ENCODE measurements at places on chromosomes 3 and 15.

DNA sequence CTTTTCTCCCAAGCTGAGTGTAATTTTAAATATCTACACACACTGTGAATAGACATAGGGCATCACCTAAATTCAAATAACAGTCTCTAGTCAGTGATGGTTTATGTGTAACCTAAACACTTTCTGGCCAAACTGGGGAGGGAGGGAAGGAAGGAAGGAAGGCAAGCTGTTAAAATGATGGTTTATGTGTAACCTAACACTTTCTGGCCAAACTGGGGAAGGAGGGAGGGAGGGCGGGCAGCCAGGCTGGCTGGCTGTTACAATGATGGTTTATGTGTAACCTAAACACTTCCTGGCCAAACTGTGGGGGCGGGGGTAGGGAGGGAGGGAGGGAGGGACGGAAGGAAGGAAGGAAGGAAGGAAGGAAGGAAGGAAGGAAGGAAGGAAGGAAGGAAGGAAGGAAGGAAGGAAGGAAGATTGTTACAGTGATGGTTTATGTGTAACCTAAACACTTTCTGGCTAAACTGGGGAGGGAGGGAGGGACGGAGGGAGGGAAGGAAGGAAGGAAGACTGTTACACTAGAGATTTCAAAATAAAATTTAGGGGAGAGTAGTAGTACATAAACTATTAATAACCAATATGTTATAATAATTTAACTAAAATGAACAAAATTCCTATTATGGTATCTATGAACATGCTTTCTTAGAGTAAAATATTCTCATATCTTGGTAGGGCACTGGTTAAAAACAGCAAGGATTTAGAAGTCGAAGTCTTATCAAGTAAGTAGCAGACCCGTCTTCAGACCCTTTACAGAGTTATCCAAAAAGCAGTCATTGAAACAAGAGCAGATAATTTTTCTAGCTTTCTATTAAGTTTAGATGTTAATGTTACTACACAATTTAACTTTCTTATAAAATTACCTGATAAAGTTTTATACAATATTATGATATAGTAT lies 148.1 kb downstream of the LMLN start:
- no peak for DNase-seq

- DNase-seq, result no peak
Measured at GRCh38 chr15:33200903-33201302, 6.4 kb upstream of the FMN1 start.

GRCh38 chr15:45150481-45150880 lies 20.7 kb downstream of the DUOX1 start:
- DNase-seq, result no peak

DNA sequence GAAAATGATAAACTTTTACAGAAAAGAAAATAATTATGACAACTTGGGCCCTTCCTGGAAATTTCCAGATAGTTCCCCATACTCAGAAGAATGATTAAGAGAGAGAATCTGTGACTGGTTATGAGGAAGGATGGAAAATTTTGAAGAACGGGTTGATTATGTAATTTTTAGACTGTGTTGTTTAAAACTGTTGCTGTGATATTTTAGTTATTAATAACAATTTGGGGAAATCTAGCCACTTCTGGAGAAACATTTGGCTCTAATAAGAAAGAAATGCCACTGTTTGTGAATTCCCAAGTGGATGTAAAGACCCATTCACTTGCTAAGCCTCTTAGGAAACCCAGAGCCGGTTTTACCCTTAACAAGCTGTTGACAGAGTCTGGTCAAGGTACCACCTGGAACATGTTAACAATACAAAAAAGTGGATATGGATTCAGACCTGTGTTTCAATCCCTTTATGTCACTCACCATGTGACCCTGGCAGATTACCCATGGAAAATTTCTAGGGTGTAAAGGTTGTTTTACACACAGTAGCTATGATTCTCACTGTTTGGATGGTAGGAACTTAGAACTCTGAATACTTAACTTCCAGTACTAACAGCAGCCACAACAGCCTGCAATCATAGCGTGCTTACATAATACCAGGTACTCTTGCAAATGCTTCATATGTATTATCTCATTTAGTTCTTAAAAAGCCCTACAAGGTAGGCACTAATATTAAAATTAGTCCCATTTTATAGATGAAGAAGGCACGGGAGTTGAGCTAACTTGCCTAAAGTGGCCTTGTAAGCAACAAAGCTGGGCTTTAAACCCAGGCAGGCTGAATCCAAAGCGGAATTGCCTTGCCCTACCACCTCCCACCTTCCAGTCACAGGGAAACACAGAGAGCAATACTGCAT lies 32.0 kb downstream of the ZBTB38 start:
- no peak for DNase-seq

DNA sequence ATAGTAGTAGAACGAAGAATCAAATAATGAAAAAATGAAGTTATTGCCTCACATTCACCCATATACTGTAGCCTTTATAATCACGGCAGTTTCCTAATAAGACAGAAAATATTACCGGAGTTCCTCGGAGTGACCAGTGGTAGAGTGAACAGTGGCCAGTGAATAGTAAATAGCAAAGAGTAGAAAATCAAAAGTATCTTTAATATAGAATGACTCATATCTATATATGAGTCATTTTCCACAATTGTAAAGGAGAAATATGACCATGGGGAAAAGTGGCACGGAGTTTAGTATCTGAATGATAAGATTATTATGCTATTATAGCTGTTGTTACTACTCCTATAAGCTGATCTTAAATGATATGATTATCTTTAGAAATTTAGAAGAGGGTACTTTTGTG lies 38.5 kb downstream of the ZBTB20 start:
- no peak for DNase-seq

GRCh38 chr3:25584011-25584789 lies 80.5 kb downstream of the TOP2B start:
- no peak for DNase-seq

DNA sequence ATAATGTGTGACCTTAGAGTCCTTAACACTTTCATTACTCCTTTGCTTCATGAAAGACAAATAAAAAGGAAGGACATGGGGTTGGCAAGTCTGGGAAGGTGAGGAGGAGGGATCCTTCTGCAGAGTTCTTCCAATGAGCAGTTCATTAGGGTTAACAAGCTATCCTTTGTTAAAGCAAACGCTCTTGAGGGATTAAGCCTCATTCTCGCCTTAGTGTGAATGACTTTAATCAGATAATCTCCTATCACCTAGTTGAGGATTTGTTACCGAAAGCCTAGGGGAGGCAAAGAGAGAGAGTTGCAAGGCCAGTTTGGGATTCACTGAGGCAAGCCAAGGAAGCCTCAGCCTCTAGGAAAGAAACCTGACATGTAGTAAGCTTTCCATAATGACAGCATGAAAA lies 7.4 kb upstream of the MBNL1 start:
- DNase-seq, result no peak

- DNase-seq, result no peak
Measured at GRCh38 chr3:194294199-194294894, 56.8 kb downstream of the CPN2 start.

- DNase-seq, result no peak
Measured at GRCh38 chr3:117611211-117611610, 901.6 kb downstream of the TUSC7 start.

GRCh38 chr3:157100096-157100477 lies 59.9 kb downstream of the CCNL1 start:
- no peak for DNase-seq

DNA sequence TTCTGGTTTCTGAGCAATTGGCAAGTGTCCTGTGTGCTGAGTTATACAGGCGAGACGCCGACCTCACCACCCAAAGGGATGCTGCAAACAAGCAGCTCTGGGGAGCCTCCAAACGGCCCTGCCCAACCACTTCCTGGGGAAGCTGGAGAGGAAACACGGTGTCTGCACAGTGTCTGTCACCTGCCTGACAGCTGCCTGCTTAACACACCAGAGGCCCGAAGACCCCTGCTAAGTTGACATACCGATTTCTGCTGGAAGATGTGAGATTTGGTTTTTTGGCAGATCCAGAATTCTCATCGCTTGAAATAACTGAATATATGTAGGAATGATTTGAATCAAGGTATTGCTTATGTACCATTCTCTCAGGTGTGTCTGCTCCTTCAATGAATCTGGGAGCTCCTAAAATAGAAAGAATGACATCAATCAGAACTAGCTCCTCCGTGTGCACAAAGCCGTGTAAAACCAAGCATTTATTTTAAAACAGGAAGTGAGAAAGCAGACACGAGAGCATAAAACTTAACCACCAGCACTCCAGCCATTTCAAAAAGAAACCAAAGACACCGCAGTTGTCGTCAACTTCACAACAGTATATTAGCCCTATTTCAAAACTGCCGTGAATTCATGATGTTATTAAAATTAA lies 27.2 kb downstream of the LRRC2 start:
- peak; percentile 63 for DNase-seq

- no peak for DNase-seq
Measured at GRCh38 chr3:11784971-11785377, 61.7 kb downstream of the TAMM41 start.

- DNase-seq, result no peak
Measured at GRCh38 chr3:132786890-132787289, 64.7 kb upstream of the NPHP3 start.

- no peak for DNase-seq
Measured at GRCh38 chr3:159273070-159273469, 471.2 kb downstream of the MFSD1 start.

DNA sequence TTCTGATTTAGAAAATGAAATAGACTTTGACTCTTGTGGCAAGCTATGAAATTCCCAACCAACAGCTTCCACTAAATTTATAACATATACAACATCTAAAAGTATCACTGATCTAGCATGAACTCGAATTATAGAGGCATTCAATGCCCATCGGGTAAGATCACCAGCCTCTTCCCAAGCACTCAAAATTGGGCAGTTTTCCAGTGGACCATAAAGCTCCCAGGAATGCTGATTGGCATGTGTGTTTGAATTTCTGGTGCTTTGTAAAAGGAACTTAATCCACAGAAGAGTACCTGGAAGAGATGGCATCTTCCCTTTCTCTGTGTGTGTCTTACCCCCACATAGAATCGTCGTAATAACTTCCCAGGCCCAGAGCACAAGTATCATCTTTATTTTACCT lies 10.0 kb downstream of the LRTM1 start:
- no peak for DNase-seq

- no peak for DNase-seq
Measured at GRCh38 chr3:57038466-57039164, 21.8 kb upstream of the SPATA12 start.

DNA sequence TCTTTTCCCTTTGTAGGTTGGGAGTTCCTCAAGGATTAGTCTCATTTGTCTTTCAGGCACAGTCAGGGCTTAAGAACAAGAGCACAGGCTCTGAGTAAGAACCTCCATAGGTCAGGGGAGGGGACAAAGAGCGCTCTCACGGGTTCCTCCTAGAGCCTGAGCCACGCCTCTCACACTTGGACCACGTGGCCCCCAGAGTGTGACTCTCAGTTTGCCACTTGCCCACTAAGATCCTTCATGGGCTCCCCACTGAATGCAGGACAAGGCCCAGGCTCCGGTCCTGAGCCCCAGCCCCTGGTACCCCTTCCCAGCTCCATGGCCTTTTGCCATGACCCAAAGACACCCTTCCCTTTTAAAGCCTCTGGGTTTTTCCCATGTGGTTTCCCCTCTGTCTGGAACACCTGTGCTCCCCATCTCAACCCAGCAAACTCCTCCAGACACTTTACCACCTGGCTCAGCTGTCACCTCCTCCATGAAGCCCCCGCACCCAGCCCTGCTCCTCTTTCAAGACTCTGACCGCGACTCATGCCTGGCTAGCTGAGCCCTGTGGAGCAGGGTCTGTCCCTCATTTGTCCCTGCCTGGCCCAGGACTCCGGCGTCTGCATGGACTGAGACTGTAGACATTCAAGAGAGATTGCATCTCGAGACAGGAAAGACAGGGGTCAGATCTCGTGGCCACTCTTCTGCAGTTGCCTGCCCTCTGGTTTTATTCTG lies 32.7 kb downstream of the IQSEC1 start:
- DNase-seq, result no peak

GRCh38 chr15:101452572-101452971 lies 36.9 kb downstream of the PCSK6 start:
- no peak for DNase-seq

GRCh38 chr3:185934174-185934557 lies 3.6 kb downstream of the TRA2B start:
- DNase-seq, result no peak

DNA sequence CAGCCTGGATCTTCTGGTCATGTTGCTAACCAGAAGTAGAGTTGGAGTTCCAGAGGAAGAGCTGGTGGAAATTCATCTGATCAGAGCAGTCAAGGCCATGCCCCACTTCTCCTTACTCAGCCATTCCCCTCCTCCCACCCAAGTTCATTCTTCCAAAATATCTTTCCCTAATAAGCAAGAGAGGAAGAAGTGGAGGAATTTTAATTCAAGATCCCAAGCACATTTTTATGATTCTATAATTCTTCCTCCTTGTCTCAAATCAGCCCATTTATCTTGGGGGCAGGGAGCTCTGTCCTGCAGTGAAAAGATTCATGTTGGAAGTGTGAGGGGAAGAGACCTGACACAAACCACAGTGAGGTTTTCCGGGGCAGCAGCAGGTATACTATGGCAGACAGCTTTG lies 85.0 kb upstream of the GALNT15 start:
- DNase-seq, result no peak

DNA sequence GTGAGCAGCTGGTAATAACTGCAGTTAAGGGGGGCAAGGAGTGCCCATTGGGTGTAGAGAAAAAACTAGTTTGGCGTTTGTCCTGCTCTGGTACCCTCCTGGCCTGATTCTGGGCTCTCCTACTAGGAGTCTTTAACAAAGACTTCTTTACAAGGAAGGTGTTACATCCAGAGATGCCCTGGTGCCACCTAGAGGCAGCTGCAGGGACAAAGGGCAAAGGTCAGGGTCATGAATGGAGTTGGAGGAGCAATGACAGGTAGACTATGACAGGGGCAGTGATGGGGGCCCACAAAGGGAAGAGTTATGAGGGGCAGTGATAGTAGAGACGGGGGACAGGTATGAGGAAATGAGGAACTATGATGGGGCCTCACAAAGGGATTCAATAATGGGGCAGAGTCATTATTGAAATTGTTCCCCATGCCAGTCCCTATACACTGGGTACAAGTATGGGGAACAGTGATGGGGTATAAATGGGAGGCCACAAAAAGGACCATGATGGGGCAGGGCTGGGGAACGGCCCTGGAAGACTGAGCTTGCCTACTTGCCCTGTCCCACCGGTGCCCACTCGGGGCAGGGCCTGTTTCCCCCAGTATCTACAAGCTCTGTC lies 7.9 kb downstream of the CCDC71 start:
- DNase-seq, result no peak

- DNase-seq, result peak; percentile 59
Measured at GRCh38 chr3:197124713-197125112, 95.1 kb upstream of the MELTF start.

GRCh38 chr15:29690765-29691475 lies 131.3 kb downstream of the TJP1 start:
- no peak for DNase-seq

- no peak for DNase-seq
Measured at GRCh38 chr3:188754267-188754666, 417.5 kb upstream of the TPRG1 start.

Data from Ammon's horn (tissue), 1 donor.